ENCODE measurements at places on chromosomes 12 and 14.

GRCh38 chr14:104366931-104367865 lies 212.4 kb upstream of the C14orf180 start:
- no peak for DNase-seq

GRCh38 chr12:95216711-95217376 lies 423 bp downstream of the FGD6 start:
- no peak for DNase-seq

DNA sequence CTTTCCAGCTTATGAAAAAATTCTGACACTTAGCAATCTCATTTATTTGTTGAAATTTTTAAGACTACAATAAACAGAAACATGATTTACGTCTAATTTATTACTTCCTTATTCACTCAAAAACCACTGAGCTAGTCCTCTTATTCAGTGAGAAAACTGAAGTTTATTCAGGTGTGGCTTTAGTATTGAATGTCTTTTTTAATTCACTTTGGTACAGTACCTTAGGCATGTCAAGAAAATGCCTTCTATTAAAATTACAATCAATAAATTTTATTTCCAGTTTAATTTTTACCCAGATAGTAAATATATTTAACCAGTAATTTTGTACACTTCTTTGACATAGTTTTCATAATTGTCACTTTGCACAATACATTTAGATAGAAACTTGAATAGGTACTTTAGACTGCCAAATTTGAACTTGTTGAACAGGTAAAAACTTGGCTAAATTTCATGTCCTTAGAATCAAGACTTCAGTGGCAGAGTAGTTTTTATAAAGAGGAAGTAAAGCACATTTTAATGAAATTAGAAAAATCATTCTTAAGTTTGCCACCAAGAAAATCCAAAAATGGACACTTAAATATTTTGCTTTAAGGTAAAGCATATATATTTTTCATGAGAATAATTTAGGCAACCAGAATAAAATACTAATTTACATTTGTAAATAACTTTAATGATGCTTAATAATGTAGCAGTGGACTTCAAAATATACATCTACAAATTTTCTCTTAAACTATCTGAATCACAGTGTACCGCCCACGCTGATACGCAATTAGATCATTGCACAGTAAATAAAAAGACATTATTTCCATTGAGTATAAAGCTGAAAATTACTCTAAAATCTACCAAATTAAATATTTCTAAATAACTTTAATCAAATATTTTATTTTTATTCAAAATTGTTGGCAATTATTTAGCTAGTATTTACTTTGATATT lies 159.1 kb downstream of the RASSF9 start:
- no peak for DNase-seq

DNA sequence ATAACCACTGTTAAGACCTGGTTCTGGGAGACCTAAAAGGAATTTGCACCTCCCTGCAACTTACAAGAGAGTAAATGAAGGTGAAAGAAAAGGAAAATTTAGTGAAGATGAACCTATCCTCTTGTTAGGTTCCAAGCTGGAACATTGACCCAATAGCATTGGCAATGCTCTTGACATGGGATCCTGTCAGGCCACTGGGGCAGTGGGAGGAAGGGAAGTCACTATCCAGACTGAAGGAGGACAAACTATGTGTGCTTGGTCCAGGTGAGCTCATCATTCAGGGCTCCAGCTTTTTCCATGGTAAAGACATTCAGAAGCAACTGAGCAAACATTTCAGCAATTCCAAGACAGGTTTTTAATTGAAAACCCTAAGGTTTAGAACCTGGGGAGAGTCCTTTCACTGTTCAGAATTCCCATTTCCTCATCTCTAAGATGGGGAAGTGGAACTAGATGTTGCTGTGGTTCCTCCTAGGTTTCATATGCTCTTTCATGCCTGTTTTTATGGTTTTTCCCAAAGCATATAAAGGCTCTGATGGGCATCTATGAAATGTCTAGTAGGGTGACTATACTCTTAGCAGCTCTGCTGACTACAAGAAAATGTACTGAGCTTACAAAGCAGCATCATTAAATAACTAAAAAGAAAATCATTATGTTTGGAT lies 33.1 kb downstream of the MAPK1IP1L start:
- peak; percentile 86 for DNase-seq

DNA sequence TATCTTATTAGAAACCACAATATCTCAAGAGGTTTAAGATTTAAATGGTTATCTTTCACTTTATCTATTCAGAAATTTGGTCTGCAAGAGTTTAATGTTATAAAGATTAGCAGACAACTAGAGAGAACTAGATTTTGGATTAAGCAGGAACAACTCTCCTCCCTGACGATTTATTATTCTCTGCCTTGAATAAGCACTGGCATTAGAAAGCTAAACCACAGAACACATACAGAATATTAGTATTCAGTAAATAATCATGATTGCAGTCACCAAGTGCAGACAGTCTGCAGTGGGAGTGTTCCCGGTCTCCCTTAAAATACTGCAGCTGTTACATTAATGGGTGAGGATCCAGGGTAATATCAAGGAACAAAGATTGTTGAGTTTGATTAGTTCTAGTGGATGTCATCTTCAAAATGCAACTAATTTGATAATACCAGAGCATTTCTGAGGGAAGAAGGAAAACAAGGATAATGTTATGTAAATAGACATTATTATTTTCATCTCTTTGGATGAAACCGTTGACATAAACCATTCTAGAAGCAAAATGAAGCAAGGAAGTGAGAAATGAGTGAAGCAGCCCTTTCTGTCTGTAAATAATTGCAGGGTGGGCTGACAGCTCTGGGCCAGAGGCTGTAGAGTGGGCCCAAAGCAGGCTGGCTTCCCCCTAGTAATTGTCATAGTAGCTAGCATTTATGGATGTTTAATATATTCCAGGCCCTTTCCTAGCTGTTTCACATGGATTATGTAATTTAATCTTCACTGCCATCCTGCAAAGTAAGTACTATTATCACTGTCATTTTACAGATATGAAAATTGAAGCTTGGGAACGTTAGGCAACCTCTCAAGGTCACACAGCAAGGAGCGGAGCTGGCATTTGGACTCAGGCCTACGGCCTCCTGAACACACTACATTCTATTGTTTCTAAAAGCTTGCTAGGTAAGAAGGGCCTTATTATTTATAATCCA lies 79.4 kb downstream of the DYRK2 start:
- no peak for DNase-seq

- DNase-seq, result no peak
Observed at GRCh38 chr14:88473791-88474190, 81.0 kb downstream of the PTPN21 start.

DNA sequence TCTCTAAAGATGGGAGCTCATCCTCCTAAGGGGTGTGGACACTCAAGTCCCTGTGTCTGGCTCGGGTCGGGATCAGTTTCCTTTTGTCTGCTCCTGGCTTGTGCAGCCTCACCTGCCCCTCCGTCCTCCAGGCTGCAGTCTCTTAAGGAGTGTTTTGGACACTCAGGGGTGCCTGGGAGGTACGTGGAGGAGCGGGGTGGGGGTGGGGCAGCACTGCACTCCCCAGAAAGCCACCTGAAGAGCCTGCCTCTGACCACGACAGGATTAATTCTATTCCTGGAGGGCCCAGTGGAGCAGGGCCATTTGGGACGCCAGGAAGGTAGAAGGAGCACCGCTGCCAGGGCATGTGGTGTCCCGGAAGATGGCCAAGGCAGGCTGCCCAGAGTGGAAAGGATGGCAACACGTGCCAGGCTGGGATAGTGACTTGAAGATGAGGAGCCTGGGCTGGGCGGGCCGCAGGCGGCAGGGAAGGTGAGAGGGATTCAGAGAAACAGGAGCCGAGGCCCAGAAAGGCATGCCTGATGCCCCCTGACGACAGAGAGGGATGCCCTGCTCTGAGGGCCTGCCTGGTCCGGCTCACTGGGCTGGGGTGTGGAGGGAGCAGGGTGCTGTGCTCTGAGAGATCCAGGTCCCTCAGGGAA lies 14.8 kb upstream of the LRTM2 start:
- DNase-seq, result no peak

DNA sequence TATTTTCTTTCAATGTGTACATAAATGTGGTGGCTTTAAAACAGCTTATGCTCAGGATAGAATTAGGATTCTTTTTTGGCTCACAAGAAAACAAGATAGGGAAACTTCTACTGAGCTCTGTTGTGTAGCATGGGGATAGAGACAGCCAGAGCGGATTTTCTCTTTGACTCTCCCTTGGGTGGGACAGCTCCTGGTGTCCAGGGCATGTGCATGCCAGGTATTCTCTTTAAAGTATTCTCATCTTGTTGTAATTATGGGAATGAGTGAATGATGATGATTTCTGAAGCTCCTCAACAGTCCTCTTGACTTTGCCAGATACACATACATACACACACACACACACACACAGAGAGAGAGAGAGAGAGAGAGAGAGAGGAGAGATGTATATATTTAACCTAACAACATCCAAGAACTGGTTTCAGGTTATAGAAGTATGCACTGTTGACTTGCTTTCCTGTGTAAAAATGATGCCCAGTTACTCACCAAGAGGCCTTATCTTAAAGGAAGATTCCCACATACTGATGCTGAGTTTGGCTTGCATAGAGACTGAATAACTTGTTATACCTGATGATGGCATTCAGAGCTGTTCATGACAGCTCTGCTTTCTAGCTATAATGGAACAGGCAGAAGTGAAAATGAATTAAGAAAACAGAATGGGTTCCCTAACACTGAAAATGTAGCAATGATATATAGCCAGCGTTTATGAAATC lies 387.5 kb downstream of the EGLN3 start:
- DNase-seq, result no peak

GRCh38 chr14:27528328-27528727 lies 930.5 kb upstream of the NOVA1 start:
- no peak for DNase-seq

Measured in inflammatory macrophage treated with lipopolysaccharide for 4 hours (primary cell).